NCI-H774 (cell line): ENCODE measurements at places on chromosomes 6 and 20.

GRCh38 chr20:58447511-58448391, 58.7 kb downstream of the VAPB start:
- DNase-seq, result no peak

- no peak for DNase-seq
Measured at GRCh38 chr6:31666337-31666965, 571 bp downstream of the CSNK2B start.

GRCh38 chr6:38676236-38676973, 26.5 kb downstream of the GLO1 start:
- no peak for DNase-seq

DNA sequence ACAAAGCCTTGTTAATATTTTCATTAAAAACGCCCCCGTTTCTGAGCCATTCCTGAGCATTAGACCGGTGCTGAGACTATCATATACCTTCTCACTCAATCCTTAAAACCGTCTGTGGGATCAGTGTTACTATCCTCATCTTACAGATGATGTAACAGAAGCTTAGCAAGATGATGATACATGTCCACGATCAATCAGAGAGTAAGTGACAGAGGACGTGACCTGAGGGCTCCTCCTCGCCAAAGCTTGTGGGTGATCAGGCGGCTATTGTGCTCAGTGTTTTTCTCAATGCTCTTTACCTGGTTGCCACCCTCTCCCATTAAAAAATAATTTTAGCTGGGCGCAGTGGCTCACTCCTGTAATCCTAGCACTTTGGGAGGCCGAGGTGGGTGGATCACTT, 113.1 kb downstream of the MTHFD1L start:
- no peak for DNase-seq

DNA sequence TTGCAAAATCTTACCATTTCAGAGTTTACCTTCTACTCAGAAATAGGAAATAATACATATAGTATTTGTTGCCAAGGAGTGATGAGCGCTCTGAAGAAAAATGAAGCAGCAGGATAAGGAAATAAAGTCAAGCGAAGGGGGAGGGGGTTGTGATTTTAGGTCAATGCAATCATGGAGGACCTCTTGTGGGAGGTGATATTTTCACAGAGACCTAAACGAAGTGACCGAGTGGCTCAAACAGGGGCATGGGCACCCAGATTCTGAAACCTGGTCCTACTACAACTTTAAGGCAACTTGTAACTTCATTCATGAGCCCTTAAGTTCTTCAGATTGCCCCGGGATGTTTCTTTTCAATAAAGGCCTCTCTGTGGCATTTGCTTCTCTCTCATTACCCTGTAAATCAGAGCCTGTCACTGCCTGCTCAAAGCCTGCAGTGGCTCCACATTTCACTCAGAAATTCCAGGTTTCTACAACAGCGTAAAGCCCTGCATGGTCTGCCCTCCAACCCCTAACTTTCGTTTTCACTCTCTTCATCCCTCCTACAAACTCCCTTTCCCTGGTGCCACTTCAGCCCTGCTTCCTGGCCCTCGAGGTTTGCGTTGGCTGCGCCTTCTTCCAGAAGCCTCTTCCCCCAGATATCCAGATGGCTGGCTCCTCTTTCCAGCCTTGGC, 162.7 kb downstream of the TBC1D7 start:
- DNase-seq, result no peak

- DNase-seq, result no peak
Measured at GRCh38 chr20:38665506-38666285, 58.6 kb upstream of the SLC32A1 start.

GRCh38 chr6:158170656-158171081, 2.5 kb downstream of the GTF2H5 start:
- no peak for DNase-seq
